SHP77 (cell line): ENCODE measurements at places on chromosomes 6 and 20.
A peak's percentile ranks its signal among the peaks of the same experiment; 100 is the strongest.

DNA sequence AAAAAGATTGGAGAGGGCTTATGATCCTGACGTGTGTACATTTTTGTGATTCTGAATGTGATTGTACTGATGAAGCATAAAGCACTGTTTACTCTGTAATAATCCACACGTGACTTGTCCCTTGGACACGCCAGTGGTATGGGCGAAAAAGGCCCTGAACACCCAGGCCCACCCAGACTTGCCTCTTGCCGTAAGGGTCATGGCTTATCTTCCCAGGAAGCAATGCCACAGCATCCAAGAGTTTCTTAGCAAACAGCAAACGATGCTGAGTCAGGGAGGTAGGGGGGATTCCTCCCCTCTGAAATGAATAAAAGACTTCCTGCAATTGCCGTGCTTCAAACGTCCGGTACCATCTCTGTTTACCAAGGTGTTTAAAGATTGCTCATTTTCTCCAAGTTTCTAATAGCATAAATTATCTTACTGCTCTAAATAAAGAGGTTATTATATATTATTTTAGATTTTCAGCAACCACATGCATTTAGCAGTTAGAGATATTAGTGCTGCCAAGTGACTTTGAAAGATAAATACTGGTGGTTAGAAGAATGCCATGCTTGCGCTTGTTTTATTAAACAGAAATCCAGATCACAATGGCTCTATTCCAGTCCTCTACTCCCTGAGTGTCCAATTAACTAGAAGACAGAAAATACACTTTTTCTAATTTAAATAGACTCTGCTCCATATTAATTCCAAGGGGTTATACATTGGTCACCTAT, 212.8 kb upstream of the CST7 start:
- DNase-seq: no peak

DNA sequence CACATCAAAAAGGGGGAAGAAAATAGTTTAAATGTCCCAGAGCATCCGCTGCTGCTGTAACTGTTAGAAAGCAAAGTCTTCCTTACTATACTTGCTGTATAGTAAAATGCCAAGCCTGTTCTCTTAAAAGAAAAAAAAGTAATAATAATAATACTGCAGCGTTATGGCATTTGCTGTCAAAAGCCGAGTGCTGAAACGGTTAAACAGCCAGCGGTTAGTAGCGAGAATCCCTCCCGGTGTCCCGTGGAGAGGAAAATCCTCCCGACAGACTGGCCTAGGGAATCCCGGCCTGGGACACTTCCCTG, 19.5 kb upstream of the NFATC2 start:
- DNase-seq: no peak

- DNase-seq: no peak
These were observed 28.6 kb upstream of the ENPP5 start for GRCh38 chr6:46199387-46199786.

DNA sequence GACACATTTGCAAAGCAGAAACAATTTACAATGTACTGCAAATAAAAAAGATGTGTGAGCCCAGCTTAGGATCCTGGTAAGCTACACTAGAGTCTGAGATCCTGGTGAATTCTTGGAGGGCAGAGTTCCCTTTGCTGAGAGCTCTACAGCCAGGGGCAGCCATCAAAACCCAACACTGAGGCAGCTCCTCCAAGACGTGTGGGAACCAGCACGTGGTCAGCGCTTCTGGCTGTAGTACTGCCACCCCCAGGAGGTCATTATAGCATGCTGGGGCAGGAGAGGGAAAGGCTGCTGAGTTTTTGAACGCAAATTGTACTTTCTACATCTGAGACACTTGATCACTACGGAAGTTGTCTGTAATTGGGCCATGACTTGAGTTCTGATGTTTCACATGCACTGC, 131.5 kb downstream of the INSM1 start:
- DNase-seq: no peak

GRCh38 chr20:63290136-63290676, 2.8 kb upstream of the COL20A1 start:
- no peak for DNase-seq

- no peak for DNase-seq
These were observed 70.1 kb downstream of the BCAS1 start for GRCh38 chr20:54000262-54000661.

- no peak for DNase-seq
These were observed 340.1 kb downstream of the BCKDHB start for GRCh38 chr6:80446454-80447045.

DNA sequence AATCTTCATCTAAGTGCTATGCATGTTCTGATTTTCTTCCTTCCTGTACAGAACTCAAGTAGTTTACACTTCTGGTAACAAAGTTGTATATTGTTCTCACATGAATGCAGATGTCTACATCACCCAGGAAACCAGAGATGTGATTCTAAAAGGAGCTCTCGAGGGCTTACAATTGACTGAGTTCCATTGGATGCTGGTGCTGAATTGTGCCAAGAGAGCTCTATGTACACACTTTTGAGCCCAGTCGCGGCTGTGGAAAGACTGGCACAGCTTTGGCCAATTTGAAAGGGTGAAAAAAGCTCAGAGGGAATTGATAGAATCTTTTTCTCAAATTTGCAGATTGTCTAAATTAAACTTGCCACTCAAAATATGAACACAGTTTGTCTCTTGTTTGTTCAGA, 340.7 kb downstream of the LMBRD1 start:
- DNase-seq: no peak

DNA sequence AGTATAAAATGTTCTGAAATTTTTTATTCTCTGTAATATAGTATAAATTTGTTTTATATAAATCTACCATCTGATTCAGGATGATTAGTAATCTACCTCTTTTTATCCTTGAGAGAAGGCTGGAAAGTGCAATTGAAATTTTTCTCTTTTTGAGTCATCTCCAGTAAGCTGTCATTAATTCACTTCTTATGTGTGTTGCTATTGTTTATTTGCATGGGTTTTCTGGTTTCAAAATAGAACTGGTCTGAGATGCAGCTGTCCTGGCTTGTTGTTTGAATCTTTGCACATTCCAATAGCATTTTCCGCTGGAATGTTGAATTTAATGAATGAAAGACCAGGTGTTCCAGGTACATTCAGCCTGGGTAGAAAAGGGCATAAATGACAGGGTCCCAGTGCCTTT, 24.3 kb upstream of the TAB2 start:
- no peak for DNase-seq

- DNase-seq: no peak
These were observed 139.6 kb upstream of the SLC35B3 start for GRCh38 chr6:8574749-8575468.

GRCh38 chr6:170522565-170523183, 30.4 kb downstream of the PSMB1 start:
- DNase-seq: peak; percentile 43

DNA sequence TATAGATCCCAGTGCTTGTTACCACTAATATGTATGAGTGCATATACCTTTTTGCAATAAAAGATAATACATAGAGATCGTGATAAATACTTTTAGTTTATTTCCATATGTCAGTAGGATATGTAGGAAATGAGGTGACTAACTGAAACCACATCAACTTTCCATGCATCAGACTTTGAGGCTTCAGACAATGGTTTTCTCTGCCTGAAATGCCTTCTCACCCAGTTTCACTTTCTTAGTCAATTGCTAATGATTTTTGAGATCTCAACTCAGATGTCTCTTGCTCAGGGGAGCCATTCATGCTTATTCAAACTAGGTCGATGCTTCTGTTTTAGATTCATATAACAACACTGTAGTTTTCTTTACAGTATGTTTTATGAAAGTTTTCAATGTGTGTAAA, 626.6 kb upstream of the ADGRB3 start:
- no peak for DNase-seq

GRCh38 chr6:30405934-30406333, 61.0 kb downstream of the RPP21 start:
- no peak for DNase-seq

- no peak for DNase-seq
These were observed 192.1 kb upstream of the CCN2 start for GRCh38 chr6:132143258-132143657.

- DNase-seq: no peak
These were observed 157.5 kb downstream of the ELOVL4 start for GRCh38 chr6:79789896-79790295.

GRCh38 chr6:74408844-74409243, 712.8 kb downstream of the CD109 start:
- no peak for DNase-seq

DNA sequence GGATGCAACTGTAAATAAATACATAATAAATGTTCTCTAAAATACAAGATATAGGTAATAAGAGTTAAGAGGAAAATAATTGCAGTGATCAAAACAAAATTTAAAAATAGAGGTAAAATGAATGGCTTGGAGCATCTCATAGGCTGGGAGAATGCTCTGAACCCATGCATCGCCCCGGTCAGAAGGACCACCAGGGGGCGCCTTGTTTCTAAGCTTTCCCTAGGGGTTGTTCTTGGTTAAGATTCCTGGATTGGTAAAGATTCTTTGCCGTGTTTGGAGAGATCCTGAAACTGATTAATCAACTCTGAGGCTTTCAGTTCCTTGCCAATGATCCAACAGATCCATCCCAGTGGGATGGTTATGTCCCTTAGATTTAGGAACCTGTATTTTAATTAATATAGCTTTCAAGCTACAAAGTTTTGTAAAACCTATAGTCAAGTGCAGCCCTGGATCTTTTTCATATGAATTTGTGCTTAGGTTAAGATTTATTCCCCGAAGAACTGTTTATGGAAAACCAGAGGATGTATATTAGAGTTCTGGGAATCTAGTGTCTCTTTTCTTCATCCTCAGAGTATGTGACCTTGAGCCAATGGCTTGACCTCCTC, 45.3 kb upstream of the PRELID3B start:
- peak; percentile 84 for DNase-seq

- no peak for DNase-seq
These were observed 2.7 kb upstream of the ESR1 start for GRCh38 chr6:151804585-151805285.

DNA sequence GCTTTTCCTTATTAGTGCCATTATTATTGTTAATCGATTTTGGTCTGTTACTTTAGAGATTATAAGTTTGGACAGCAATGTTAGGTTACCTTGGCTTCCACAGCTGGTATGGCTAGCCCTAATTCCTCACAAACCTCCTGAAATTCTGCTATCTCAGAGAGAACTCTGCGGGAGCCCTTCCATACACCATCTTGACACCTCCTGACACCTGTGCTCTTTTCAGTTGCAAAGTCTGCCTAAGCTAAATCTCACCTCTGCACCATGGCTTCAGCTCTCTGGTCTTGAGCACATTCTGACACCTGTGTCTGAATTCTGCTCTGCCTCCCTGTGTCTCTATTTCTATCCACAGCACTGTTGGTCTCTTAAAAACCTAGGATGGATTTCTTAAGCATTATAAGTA, 106.5 kb downstream of the DCDC2 start:
- no peak for DNase-seq

GRCh38 chr6:34036357-34037069, 109.4 kb downstream of the GRM4 start:
- DNase-seq: no peak

GRCh38 chr6:47440719-47441118, 36.9 kb upstream of the CD2AP start:
- DNase-seq: no peak

DNA sequence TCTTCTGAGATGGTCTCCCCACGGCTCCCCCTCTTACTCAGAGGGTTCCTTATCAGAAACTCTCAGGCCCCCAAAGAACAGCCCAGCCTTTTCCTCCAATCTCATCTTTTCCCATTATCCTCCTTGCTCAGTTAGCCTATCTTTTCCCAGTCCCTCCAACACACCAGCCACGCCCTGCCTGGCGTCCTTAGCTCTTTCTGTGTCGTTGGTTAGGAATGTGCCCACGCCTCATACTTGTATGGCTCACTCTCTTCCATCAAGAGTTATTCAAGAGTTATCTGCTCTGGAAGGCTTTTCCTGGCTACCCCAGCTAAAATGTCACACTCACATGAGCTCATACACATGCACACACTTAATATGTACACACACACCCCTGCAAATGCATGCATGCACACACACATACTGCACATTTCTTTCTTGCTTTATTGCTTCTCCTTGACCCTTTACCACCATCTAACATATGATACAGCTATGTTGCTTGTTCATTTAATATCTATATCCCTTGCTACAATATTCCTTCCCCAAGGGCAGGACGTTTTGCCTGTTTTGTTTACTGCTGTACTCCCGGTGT, 37.6 kb downstream of the SLC2A10 start:
- DNase-seq: no peak

DNA sequence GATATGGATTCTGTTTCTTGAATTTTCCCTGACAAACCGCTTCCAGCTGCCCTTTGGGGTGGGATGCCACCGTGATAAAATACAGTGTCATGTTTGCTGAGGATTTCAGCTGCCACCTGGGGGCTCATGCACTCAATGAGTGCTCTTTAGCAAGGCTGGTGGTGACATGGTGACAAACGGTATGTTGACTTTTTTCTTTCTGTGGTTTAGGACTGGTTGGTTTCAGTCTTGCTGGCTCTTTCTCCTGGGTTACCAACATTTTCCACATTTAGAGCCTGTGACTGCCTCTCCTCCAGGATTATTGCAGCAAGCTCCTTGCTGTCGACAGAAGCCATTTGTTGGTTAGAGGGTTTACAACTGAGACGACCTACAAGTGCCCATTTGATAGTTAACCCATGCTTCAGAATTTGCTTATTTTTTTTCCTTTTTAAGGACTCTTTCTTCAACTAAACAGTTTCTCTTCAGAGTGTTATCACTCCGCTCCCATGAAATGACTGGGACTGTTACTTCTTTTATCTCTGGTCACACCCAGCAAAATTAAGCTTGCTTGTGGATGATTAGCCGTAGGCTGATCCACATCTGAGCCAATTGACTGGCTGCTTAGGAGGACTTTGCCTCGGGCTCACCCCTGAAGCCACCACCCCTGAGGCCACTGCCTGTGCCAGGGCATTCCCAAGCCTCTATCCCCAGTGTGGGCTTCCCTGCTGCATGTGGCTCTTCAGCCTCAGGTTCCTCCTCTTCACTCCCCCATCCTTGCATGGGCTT, 48.4 kb upstream of the CDYL start:
- DNase-seq: peak; percentile 88

DNA sequence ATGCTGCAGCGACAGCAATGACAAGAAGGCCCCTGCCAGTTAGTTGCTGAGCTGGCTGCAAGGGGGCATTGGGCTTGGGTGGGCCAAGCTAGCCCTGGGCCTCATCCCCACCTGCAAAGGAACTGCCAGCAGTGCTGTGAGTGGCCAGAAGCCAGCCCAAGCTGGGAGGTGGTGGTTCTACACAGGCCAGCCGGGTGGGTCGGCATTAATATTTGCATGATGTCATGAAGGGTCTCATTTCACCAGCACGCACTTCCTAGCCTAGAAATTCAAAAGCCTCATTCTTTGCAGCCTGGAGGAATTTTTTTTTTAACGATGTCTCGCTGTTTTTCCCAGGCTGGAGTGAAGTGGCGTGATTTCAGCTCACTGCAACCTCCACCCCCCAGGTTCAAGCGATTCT, 62.0 kb downstream of the IYD start:
- DNase-seq: no peak

- DNase-seq: no peak
These were observed 1.7 kb downstream of the ASIP start for GRCh38 chr20:34242879-34243278.

- no peak for DNase-seq
These were observed 99.7 kb downstream of the F13A1 start for GRCh38 chr6:6220718-6221117.

GRCh38 chr6:4113649-4114048, 21.7 kb downstream of the ECI2 start:
- DNase-seq: no peak

- DNase-seq: no peak
These were observed 87.1 kb downstream of the COL19A1 start for GRCh38 chr6:69953491-69953890.
